Urinary bladder (tissue), 4 donors: ENCODE measurements at places on chromosomes 2 and 18. TPM values are rescaled to one million over a fixed set of nuclear protein-coding genes. Genes with fewer than 3 reads are reported as not detected.

Gene FAM124B
- 13.1 TPM for total RNA-seq

DNA sequence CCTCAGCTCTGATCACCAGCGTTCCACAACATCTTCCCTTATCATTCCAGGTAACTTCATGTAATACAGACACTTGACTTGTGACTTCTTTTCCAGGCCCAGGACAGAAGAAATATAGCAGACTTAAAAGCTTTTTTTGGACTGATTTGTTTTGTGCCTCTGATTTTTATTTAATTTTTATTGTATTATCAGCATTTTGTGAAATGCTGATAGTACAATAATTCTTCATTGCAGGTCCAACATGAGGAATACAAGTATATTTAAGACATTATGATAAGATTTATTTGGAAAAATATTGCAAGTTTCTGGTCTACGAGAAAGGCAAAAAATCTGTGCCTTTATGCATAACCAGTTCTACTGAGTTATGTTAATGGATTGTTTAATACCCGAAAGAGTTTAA lies 94.5 kb upstream of the THUMPD2 start:
- DNase-seq, result no peak

GRCh38 chr2:213678437-213679218 lies 394.4 kb downstream of the SPAG16 start:
- DNase-seq, result no peak

DNA sequence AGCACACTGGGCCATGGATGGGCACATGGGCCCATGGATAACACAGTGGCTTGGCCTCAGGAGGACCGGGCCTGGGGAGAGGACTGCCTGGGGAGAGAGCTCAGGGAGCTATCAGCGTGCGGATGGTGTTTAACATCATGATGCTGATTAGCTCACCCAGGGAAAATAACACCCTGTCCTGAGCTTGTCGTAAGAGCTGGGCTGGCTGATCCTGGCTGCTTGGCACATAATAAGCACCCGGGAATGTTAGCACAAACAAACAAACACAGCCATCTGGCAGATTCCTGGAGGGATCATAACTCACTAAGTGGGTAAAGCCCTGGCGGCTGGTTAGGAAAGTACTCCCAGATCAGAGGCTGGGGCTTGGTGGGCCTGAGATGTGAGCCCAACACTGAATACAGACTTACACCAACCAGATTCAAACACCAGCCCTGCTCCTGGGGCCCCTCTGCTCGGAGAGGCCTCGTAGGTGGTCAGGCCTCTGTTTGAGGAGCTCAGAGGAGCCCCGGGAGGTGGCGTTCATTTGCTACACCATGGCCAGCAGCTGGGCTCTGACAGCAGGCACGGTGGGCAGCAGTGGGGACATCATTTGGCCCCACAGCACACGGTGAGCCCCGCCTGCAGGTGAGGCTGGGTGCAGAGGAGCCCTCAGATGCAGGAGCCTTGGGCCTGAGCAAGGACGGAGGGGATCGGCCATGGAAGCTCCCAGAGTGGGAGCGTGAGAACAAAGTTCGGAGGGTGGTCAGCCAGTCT lies 193.4 kb upstream of the HDAC4 start:
- no peak for DNase-seq

Gene CCDC148
- total RNA-seq, result 5.3 TPM

Gene RAD51AP2
- 0.26 TPM for total RNA-seq

Gene RTP5
- total RNA-seq, result not detected

Gene CPO
- 0.53 TPM for total RNA-seq

DNA sequence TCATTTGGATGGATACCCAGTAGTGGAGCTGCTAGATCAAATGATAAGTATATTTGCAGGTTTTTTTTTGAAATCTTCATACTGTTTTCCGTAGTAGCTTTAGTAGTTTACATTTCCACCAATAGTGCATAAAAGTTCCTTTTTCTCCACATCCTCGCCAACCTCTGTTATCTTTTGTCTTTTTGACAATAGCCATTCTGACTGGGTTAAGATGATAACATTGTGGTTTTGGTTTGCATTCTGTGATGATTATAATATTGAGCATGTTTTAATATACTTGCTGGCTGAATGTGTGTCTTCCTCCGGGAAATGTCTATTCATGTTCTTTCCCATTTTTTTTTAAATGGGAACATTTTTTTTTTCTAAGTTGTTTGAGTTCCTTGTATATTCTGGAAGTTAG lies 260.0 kb downstream of the GULP1 start:
- no peak for DNase-seq

GRCh38 chr2:218993345-218994315 lies at the start of gene CRYBA2:
TSS of gene CRYBA2 (minus strand) at chr2:218993422. CDS start at chr2:218993176, 246 bp downstream.
- no peak for DNase-seq

Gene GDF7
- total RNA-seq, result 2.2 TPM

Gene VPS54
- total RNA-seq, result 64.4 TPM

- no peak for DNase-seq
These were observed 940.3 kb upstream of the CRIM1 start for GRCh38 chr2:35415282-35415681.

DNA sequence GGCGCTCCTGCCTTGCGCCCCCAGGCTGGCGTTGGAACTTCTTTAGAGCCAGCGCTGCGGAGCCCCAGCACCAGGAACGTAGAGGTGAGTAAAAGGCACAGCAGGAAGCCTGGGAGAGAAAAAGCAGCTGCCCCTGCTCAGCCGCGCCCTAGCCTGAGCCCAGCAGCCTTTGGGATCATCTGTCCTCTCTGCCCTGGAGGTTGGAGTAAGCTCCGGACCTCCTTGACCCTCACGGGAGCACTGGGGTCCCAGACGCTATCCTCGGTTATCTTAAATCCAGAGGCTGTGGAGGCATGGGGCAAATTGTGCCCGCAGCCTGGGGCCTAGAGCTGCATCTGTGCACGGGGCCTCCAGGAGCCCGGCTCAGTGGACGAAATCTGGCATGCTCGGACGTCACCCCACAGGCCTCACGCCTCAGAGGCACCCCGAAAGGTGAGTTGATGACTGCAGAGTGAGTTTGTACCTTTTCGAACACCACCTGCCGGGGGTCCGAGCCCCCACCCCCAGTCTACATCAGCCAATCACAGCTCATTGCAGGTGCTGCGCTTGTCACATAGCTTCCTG lies 1.6 kb upstream of the SLC66A2 start:
- DNase-seq, result no peak

GRCh38 chr2:182302174-182302573 lies 124.7 kb downstream of the PDE1A start:
- no peak for DNase-seq

- no peak for DNase-seq
These were observed 228.7 kb downstream of the ARHGAP15 start for GRCh38 chr2:143357966-143358365.

DNA sequence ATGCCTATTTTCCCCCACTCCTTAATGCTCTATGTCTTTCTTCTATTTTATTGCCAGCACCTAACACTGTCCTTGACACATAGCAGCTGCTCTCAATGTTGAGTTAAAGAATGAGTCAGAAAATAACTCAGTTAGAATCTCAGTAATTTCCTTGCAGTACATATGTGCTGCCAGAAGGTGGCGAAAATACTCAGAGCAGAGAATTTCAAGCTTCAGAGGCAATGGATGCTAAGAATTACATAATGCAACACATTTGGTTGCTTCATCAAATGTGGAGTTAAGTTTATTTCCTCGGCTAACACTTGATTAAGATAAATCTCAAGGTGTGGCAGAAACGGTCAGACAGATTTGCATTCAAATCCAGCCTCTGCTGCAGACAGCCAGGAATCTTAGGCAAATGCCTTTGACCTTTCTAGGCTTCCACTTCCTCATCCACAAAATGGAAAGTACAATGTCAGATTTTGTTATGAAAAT lies 105.6 kb downstream of the VSNL1 start:
- DNase-seq, result peak; percentile 67

DNA sequence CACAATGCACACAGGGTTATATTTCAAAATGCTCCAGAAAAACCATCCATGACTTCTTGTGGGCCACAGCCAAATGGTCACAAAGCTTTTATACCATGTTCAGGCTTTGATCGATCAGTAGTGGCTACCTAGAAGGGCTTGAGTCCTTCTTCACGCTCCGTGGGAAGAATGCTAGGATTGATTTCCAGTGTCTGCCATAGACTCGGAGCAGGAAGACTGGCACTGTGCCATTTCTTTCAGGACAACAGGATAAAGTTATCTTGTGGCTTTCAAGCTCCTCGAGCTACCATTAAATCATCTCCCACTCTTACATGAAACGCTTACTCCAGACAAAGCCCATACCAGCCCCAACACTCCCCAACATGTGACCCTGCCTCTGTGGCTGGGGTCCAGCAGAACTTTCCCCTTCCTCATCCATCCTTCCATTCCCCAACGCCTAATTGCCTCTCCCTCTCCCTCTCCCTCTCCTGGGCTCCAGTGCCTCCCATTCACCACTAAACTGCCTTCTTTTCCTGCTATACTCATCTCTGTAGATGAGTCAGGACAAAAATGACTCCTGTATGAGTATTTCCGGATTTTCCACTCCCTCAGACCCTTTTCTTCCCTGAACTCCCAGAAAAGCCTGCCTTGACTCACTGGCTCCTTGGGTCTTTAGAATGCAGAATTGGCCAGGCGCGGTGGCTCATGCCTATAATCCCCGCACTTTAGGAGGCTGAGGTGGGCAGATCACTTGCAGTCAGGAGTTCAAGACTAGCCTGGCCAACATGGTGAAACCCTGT lies 40.9 kb downstream of the ADD2 start:
- DNase-seq, result no peak

DNA sequence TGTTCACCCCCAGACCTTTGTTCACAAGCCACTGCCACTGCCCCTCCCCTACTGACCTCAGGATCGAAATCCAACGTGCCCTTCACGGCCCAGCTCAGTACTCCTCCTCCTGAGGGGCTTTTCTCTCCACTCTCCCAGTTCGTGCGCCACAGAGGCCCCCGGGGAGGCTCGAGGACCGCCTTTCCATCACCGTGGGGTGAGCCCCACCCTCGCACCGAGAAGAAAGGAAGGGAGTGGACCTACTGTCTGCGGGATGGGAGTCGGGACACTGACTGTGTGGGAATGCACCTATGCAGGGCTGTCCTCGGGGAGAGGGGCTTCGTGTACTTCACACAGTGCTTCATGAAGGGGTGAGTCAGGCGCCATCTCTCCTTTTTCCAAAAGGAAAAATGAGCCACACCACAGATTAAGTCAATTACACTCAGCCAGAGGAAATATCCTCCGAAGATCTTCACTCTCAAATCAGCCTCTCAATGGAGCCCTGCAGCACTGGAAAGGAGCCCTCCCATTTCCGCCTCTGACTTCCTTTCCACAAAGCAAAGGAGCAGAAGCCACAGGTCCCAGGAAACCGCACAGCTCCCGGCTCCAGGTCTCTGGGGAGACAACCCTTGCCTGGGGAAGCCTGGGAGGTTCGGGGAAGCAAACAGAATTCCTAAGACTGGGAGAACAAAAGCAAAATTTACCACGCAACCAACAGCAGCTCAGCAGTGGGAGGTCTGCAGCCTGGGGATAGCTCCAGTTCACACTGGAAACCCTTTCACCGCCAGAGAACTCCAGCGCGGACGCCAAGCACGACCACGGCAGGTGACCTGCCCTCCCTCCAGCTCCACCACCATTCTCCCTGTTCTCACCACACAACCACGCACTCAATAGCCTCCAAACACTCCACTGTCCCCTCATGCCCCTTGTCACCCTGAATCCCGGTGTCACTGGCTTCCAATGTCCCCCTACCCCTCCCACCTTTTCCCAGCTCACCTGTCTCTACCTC lies 21.6 kb downstream of the ADCY3 start:
- DNase-seq, result no peak

DNA sequence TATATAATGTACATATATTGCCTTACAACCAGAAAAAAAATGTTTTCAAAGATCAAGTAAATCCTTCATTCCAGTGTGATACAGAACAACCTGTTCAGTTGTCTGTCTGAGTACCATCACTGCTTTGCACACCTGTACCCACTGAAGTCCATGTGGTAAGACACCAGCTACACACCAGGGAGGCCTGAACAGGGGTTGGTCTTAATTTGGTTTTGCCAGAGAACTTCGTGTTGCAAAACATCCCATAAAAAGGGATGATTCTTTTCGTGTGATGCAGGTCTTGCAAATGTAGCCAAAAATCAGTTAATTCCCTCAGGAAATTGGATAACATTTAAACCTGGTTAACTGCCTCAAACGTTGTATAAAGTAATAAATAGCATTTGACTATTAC lies 73.7 kb upstream of the SLC1A4 start:
- DNase-seq, result no peak

DNA sequence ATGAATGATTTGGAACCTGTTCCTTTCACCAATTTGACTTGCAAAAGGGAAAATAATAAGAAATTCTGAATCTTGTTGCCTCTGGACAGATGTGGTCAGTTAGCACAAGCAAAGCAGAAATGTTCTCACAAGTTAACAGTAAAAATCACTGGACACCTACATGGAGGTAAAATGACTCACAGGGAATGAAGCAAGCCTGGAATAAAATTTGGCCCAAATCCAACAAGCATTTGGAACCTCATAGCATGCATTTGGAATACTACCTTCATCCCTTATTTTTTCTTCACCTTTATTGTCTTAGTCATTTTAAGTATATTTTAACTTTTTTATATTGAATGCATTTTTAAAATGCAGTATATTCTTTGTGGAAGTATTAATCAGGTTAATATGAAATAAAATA lies 602.9 kb downstream of the ARHGAP15 start:
- no peak for DNase-seq

DNA sequence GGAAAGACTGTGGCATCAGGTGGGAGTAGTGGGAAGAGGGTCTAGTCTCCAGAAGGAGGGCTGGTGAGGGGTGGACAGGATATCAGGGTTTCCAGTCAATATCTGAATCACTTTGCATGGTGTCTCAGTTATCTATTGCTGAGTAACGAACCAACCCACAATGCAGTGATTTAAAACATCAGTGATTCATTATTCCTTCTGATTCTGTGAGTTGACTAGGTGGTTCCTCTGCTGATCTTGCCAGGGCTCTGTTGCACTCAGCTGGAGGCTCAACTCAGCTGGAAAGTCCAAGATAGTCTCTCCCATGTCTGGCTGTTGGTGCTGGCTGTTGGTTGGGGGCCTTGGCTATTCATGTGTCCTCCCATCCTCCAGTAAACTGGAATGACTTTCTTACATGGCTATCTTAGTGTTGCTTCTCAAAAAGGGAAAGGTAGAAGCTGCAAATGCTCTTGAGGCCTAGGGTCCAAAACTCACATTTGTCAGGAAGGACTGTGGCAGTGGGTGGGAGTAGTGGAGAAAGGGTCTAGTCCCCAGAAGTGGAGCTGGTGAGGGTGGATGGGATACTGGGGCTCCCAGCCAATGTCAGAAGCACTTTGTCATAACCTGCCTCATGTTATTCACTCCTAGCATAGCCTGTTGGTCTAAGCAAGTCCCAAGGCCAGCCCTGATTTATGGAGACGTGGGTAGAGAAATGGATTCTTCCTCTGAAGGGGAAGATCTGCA lies 13.9 kb downstream of the IL1F10 start:
- no peak for DNase-seq
